NCI-H460 (cell line): ENCODE measurements at places on chromosomes 1 and 21. TPM values are rescaled to one million over a fixed set of nuclear protein-coding genes. Genes with fewer than 3 reads are reported as not detected.

DNA sequence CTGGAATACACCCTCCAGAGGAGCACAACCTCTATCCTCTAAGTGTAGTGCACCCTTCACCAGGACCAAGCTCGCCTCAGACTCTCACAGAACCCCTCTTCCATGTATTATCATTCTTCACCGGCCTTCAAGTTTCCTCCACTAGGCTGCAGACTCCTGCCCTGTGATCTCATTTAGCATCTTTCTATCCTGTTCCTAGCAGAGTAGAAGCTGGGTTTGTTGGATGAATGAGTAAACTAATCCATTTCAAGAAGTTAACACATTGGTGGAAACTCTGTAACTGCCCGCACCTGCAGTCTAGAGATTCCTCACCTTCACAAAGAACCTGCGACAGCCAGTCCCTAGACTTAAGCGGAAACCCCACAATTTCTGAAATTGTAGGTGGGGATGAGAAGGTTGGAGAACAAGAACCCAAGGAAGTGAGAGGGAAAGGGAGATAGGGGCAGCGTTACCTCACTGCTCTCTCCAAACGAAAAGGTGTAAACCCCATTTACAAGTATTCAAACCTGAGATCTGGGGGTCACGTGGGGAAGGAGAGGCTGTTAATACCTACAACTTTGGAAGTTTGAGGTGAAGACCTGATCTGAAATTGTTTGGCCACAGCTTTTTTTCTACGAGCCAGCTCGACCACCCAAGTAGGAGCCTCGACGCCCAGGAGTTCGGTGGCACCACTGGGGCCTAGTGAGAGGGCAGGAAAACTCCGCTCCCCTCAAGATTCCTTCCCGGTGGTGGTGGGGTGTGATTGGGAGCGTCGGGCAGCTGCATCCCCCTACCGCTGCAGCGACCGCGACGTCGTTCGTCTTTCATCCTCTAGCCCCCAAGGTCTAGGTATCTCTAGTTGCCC lies 1.2 kb downstream of the PTPN14 start:
- peak; percentile 26 for DNase-seq

The FAM167B gene
- total RNA-seq = not detected in 2 replicates

DNA sequence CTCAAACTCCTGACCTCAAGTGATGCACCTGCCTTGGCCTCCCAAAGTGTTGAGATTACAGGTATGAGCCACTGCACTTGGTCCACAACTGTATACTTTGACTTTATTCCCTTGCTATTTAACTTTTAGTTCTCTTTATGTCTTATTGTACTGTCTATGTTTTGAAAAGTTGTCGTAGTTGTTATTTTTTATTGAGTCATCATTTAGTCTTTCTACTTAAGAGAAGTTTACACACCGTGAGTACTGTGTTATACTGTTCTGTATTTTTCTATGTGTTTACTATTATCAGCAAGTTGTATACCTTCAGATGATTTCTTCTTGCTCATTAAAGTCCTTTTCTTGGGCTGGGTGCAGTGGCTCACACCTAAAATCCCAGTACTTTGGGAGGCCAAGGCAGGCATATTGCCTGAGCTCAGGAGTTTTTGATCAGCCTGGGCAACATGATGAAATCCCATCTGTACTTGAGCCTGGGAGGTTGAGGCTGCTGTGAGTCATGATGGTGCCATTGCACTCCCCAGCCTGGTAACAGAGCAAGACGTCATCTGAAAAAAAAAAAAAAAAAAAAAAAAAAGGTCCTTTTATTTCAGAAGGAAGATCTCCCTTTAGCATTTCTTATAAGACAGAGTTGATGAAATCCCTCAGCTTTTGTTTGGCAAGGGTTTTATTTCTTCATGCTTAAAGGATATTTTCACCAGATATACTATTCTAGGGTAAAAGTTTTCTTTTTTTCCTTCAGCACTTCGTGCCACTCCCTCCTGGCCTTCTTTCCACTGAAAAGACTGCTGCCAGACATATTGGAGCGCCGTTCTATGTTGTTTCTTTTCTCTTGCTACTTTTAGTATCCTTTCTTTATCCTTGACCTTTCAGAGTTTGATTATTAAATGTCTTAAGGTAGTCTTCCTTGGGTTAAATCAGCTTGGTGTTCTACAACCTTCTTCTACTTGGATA lies 47.6 kb downstream of the TNFSF18 start:
- DNase-seq = peak; percentile 25

GRCh38 chr1:172724765-172725613 lies 66.1 kb downstream of the FASLG start:
- DNase-seq = no peak

The NGF gene
- total RNA-seq = 0.66 and 1.6 TPM in 2 replicates

The LBR gene
- 82.5 and 87.0 TPM in 2 replicates for total RNA-seq

The SYNC gene
- total RNA-seq = 1.4 and 1.7 TPM in 2 replicates

The RIPPLY3 gene
- 0.20 TPM in 2 replicates for total RNA-seq

The FPGT gene
- 11.9 and 15.9 TPM in 2 replicates for total RNA-seq

The HCRTR1 gene
- total RNA-seq = not detected in 2 replicates

- DNase-seq = no peak
Observed at GRCh38 chr1:53293123-53293522, 34.7 kb downstream of the LRP8 start.

The NEGR1 gene
- 1.9 and 2.3 TPM in 2 replicates for total RNA-seq

The DIRAS3 gene
- total RNA-seq = not detected in 2 replicates

The RUNX3 gene
- not detected in 2 replicates for total RNA-seq

The LCE3C gene
- total RNA-seq = not detected in 2 replicates

- DNase-seq = peak; percentile 19
Observed at GRCh38 chr1:219507437-219507836, 105.5 kb downstream of the ZC3H11B start.

DNA sequence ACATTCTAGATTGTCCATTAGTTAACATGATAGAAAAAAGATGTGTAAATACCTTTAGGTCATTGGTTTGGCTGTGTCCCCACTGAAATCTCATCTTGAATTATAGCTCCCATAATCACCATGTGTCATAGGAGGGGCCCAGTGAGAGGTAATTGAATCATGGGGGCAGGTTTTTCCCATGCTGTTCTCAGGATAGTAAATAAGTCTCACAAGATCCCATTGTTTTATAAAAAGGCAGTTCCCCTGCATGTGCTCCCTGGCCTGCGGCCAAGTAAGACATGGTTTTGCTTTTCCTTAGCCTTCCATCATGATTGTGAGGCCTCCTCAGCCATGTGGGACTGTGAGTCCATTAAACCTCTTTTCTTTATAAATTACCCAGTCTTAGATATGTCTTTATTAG lies 32.5 kb upstream of the SLC44A5 start:
- no peak for DNase-seq

The SH2D1B gene
- not detected in 2 replicates for total RNA-seq

The ANGPTL3 gene
- not detected in 2 replicates for total RNA-seq

DNA sequence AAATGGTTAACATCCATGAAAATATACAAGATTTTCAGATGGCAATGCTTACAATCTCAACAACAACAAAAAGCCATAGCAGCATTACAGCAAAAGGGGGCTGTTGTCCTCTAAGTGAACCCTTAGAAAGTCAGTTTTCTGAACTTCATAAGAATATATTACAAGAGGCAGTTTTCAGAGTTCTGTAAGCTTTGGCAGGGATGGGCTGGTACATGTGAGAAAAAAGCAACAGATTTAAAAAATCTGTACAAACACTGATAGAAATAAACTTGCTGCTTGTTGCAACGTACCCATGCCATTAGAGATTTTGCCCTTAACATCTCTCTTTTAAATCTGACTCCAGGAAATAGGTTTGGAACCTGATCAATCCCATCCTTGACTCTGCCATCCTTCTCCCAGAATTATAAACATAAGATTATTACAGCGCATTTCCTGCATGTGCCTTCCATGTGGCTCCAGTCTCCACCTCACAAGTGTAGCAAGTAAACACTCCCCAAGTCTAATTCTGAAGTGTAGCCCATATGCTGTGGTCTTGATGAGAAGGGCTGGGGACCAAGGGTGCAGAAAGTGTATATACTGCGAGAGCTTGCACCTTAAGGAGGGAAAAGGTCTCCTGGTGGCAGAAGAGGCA lies 101.4 kb upstream of the TSPAN2 start:
- DNase-seq = no peak

The ACADM gene
- total RNA-seq = 42.9 and 50.0 TPM in 2 replicates

The GBP5 gene
- total RNA-seq = not detected in 2 replicates

DNA sequence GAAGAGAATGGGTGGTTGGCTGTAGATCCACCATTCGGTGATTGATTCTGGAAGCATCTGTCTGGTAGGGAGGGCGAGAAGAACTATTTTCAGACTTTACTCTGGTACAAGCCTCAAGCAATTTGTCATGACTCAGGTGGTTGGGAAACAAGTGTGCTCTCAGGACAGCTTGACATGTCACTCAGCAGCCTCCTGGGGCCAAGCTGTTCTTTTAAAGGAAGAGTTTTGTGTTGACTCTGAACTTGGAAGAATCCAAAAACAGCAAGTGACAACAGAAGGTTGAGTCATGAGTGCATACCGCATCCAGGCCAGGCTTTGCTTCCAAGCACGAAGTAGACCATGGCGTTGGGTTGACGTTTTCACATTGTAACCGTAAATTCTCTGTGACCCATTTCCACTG lies 65.9 kb downstream of the CLIC6 start:
- DNase-seq = no peak

DNA sequence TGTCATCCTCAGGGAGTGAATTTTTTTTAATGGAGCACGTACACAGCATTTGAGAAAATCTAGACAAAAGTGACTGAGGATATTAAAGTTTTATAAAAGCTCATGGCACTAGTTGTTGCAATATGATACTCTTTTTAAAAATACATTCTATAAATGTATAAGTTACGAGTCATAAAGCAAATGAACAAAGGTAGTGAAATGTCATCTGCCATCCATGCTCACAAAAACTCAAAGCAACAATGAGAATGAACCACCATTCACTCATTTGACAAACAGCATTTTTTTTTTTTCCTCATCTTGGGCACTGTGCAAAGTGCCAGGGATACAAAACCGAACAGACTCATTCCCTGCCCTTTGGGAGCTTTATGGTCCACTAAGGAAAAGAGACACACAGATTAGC lies 38.7 kb downstream of the GPR137B start:
- DNase-seq = no peak

GRCh38 chr1:100523038-100523652 lies 14.8 kb upstream of the GPR88 start:
- no peak for DNase-seq

- DNase-seq = no peak
Observed at GRCh38 chr1:3677484-3677883, 25.2 kb downstream of the TP73 start.

GRCh38 chr1:71273334-71273733 lies 192.5 kb upstream of the ZRANB2 start:
- DNase-seq = no peak

The STIL gene
- total RNA-seq = 20.4 and 21.7 TPM in 2 replicates

The LRRC38 gene
- total RNA-seq = not detected in 2 replicates

- DNase-seq = peak; percentile 36
Observed at GRCh38 chr1:32716312-32717148, 14.0 kb upstream of the SYNC start.

The GJA8 gene
- not detected in 2 replicates for total RNA-seq

DNA sequence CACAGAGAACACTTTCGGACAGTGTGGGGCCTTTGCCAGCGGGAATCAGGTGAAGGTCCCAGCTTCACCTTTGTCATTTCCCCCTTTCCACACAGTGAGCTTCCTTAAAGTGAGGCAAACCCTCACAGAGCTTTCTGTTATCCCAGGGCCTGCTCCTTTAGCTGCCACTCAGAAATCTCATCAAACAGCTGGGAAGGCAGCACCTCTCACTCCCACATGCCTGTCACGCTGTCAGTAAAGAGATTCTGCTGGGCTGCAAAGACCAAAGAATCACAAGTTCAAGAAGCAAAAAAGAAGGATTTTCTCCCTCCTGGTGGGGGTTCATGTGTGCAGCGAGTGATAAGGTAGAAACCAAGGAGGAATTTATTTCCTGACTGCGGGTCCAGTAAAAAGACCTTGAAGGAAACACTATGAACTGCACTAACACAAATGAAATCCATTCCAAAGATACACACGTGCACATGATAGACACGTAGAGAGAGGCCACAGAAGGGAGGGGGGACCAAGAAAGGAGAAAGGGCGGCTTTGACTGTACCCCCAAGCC lies 44.0 kb downstream of the HTR6 start:
- DNase-seq = no peak

- DNase-seq = no peak
Observed at GRCh38 chr1:3193811-3194210, 124.8 kb downstream of the PRDM16 start.

DNA sequence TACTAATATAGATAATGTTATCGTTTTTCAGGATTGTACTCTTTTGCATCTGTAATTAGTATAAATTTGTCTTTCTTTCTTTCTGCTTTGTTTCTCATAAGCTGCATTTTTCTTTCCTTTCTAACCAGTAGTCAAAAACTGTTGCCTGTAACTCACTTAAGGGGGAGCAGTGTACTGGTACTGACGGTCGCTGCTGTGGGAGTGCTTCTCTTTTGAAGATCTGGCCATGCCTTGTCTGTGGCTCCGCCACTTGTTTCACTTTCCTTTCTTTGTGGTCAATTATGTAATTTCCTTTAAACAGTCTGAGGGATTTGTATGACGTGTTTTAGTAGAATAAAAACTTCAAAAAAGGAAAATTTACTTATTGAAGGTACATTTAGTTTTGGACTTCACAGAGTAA lies 37.0 kb downstream of the MIA3 start:
- DNase-seq = no peak

- peak; percentile 82 for DNase-seq
Observed at GRCh38 chr1:200372095-200372884, 37.5 kb downstream of the ZNF281 start.

DNA sequence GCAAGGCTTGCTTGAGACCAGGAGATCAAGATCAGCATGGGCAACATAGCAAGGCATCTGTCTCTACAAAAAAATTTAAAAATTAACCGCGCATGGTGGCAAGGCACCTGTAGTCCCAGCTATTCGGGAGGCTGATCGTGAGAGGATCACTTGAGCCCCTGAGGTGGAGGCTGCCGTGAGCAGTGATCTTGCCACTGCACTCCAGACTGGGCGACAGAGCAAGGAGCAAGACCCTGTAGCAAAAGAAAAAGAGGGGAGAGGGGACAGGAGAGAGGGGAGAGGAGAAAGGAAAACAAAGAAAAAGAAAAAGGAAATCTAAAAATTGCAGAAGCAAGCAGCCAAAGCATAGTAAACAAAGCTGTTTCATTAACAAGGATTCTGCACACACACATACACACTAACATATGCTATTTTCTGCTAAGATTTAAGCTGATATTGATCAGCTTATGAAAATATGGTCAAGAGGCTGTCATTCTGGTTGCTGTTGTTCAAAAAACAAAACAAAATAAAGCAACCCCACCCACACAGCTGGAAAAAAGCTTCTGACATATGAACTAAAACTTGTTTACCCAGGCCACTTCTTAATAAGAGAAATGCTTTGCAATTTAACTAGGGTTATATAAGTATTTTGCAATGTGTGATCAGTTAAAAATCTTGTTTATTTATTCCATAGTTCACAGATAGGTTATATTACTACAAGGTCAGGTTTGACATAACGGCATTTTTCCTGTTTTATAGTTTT lies 1.8 kb downstream of the ARNT start:
- no peak for DNase-seq

DNA sequence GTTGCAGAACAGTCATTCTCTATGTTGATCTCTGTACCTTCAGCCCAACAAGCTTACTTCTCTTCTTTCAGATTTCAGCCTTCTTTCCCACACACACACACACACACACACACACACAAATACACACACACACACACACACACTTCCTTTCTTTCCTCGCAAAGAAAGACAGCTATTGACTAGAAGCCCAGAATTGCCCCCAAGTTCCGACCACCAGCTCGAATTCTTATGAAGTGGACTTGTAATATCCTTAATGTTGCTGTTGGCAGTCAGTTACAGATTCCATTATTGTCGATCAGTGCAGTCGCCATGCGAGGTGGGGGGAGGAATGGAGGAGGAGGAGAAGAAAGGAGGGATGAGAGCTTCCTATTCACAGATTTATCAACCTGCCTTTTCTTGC lies 125.5 kb downstream of the CLEC20A start:
- no peak for DNase-seq
